ENCODE measurements at places on chromosomes 3 and 15.

- DNase-seq, result peak; percentile 51
Measured at GRCh38 chr15:36469311-36469966, 110.0 kb upstream of the CDIN1 start.

DNA sequence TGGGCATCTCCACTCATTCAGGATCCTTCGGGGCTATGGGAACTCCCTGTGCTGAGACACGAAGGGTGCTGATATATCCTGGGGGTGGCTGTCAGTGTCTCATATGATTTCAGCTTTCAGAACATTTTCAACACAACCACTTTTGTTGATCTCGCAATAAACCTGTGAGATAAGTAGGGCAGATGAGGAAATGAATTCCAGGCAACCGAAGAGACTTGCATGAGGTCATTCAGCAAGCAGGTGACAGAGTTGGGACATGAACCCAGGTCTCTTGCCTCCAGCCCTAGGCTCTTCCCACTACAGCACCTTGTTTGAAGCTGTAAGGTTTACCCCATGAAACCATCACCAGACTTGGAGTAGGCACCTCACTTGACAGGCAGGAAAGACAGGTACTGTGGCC is 16.6 kb downstream of the DUOX1 start:
- DNase-seq, result no peak

DNA sequence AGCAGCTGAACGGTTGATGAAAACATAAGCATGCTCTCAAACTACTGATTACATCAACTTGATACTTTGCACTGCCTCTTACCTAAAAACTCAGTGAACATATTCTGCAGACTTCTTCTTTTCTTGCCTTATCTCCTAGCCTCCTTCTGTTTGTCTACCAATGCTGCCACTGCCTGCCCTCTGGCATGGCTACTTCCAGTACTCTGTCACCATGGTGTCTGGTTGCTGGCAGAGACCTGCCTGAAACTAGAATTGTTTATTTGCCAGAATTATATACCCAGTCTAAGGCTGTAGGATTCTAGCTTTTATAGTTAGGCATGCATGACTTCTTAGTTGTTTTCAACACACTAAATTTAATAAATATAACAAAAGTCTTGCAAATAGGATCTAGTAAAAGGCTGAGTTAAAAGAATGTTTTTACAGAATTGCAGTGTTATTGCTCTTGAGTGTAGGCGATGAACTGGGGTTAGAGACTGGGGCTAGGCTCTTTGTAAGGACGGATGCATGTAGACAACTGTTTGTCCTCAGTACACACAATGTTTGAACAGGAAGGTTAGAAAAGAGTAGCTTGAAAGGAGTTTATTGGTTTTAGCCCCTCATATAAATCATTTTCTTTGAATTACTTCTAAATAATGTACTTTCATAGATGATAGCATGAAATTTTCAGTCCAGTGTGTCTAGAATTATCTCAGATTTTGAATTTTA is 116.3 kb downstream of the KCNAB1 start:
- DNase-seq, result no peak

- DNase-seq, result no peak
Measured at GRCh38 chr3:154314152-154314551, 10.1 kb downstream of the DHX36 start.

DNA sequence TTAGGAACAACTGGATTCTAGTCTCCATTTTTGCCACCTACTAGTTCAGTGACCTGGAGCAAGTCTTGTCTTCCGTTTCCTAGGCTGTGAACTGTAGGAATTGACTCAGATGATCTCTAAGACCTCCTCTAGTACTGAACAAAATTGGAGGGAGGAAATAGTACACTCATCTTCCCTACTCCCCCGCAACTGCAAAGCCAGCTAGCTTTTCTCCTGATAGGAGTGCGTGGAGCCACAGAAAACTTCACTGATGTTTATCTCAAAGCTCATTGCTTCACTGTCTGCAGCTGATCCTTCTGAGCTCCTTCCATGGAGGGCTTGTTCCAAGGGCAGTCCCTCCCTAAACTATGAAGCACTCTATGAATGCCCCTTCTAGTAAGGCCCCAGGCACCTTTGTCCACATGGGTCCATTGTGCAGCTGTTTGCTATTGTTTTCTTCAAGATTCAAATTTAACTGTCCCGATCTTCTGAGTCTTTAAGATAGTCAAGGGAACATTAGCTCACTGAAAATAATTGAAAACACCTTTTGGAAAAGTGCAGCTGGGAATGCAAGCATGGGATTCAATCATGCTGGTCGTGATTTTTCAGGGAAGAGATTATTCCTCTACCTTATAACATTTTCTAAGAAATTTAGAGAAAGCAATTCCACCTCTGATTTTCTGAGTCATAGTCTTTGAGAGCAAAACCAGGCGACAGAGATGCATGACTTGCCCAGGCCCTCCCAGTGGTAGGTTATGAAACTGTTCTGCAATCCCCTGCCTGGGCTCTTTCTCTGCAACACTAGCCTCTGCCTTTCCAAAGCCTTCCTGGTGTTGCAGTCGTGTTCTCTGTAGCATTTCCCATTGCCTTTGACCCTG is 24.3 kb downstream of the FILIP1L start:
- peak; percentile 86 for DNase-seq

DNA sequence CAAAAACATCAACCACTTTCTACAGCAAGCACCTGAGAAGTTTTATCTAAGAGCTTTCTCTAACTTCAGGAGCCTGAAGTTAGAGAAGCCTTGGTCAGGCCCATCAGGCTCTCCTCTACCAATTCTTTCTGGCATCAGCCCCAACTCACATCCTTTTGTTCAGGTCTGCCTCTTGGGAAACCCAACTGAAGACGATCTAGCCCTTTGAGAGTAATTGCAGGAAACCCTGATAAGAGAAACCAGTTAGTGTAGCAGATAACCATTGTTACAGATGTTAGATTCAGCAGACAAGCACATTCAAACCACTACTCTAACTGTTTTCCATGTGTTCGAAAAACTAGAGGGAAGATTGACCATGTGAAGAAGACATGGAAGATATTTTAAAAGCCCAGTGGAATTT is 27.0 kb upstream of the DYNC1LI1 start:
- no peak for DNase-seq

- DNase-seq, result no peak
Measured at GRCh38 chr15:60704129-60704528, 225.2 kb upstream of the ICE2 start.

DNA sequence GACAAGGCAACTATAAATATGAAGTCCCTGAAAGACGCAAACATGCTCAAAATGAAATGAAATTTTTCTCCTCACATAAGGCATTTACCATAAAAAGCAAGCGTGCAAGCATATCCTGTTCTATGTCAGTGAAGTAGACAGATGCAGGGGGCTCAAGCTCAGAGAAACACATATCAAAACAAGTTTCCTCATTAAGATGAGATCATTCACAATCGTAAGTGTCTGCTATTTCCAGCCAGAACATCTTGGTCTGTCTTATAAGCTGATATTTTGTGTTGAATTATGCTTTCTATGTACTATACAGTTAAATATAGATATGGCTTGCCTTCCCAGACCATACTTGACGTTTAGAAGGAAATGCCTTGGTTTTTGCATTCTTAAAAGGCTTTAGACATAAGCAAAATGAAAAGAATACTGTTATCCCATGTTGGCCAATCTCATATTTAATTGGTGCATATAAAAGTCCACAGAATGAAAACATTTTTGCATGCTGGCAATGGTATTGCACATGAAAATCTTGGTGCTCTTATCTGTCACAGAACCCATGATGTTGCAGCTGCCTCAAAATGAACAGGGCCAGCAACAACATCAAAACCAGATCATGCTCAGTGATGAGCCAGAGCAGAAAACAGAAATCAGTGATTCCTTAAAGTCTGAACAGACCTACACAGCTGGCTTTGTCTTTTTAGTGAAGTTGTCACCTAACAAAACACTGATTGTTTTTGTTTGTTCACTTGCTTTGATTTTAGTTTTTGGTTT is 65.4 kb downstream of the SIDT1 start:
- DNase-seq, result no peak

DNA sequence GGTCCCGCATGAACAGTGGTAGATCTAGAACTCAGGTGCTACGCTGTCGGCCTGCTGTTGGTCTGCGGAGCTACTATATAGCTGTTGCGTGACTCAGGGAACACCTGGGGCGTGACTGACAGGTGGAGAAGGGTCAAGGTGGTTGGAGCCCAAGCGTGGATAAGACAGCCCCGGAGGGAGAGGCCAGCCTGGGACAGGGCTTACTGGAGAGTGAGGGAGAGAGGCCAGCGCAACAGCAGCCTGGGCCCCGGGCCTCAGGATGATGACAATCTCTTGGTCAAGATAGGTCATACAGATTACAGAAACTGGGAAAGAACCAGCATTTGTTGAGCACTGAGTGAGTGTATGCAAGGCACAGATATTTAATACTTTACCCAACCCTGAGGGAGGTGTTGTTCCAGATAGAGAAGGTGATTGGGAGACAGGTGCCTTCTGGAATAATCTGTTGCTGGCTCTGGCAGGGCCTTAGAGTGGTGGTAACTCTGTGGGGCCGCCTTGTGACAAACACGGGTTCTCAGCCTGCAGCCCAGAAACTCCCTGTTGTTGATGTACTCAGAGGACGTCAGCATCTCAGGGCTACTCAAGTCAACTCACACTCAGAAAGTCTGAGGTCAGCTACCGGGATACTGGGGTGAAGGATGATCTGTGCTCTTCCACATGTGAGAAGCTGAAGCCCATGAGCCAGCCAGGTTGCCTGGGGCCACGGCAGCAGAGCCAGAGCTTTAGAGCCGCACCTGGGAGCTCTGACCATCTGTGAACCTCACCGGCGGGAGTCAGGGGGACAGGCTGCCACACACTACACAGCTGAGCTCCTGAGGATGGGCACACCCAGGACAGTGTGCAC is 265.4 kb upstream of the HES1 start:
- peak; percentile 64 for DNase-seq

GRCh38 chr15:26712335-26712734 is 60.5 kb downstream of the GABRB3 start:
- DNase-seq, result no peak

DNA sequence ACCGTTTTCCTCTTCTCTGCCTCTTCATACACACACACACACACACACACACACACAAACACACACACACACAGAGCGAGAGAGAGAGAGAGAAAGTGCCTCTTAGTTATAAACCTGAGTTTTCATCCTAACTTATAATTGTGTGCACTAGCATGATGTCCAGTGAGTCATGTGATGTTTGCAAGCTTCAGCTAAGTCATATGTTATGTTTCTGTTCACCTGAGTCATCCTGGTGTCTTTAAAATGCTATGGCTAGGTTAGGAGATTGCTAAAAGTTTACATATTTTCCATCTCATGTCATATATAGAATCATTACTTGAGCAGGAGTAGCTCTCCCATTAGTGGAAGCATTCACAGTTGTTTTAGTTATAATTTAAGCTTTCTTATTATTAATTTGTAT is 155.8 kb downstream of the EPHA6 start:
- no peak for DNase-seq

- no peak for DNase-seq
Measured at GRCh38 chr15:84834229-84834955, 17.2 kb downstream of the ALPK3 start.

GRCh38 chr3:177461765-177462164 is 264.5 kb upstream of the TBL1XR1 start:
- DNase-seq, result no peak

- DNase-seq, result no peak
Measured at GRCh38 chr15:82969353-82969752, 16.7 kb upstream of the RAMAC start.

DNA sequence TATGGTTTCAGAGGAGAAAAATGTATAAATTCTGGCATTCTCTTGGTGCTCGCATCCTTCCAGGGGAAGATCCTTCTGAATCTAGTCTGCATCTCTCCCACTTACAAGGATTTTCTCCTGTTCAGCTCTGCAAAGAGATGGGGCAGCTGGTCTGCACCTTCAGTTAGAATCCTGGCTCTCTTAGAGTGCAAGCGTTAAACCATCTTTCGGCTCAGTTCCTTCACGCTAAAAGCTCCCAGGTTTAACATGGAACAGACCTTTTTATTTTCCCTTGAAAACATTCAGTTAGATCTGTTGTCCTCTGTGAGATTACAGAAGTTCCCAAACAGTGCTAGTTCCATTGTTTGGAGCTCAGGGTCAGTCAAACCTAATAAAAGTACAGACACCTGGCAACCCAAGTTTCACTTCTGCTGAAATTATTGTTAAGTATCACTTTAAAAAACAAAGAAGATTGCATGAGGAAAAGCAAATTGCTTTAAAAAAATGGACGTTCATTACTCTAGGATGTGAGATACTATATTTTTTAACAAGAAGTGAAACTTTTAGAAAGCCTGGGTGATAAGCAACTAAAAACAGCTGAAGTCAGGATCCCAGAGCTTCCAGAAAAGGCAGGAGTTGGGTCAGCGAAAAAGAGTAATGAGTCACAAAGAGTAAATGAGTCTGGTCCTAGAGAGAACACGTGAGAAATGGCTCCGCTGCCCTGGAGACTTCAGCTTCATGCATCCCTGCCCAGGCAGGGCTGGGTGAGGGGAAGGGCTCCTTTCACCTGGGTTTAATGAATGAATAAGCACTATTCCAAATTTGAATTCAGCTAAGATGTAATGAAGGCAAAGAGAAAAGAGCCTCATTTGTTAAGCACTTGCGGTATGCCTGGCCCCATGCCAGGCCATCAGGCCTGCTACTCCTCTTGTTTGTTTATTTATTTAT is 63.3 kb downstream of the ABTB1 start:
- DNase-seq, result peak; percentile 89

GRCh38 chr3:108552267-108553159 is 36.7 kb downstream of the CIP2A start:
- DNase-seq, result peak; percentile 61

DNA sequence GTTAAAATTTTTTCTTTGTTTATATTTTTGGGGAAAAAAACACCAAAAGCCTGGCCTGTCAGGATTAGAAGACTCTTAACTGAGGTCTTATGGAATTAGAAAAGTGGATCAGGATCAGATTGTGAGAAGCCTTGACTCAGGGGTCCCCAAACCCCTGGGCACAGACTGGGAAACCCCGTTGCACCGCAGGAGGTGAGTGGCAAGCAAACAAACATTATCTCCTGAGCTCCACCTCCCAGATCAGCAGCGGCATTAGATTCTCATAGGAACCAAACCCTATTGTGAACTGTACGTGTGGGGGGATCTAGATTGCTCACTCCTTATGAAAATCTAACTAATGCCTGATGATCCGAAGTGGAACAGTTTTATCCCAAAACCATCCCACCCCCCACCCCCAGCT is 117.2 kb downstream of the TCF12 start:
- no peak for DNase-seq

DNA sequence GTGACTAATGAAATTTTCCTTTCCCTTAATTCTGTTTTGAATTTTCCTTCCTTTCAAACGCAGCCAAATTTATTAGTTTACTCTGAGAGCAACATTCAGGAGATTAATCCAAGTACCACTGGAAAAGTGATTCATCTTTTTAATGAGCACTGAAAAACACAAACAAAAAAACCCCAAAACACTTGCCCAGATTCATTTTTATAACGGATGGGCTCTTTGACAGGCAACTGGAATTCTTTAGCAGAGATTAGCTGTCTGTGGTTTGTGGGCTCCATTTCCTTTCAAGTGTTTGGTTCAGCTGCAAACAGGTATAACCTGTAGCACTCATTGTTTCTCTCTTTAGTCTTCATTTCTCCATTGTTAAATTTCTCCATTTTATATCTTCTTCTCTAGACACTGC is 3.1 kb upstream of the POLR2M start:
- peak; percentile 51 for DNase-seq

GRCh38 chr3:13415236-13415986 is 4.7 kb downstream of the NUP210 start:
- no peak for DNase-seq

- no peak for DNase-seq
Measured at GRCh38 chr3:32403663-32404062, 12.0 kb downstream of the CMTM7 start.

GRCh38 chr15:77010857-77011256 is 15.9 kb downstream of the PSTPIP1 start:
- DNase-seq, result no peak
